Spinal cord (tissue), 10 donors: ENCODE measurements at places on chromosomes 12 and 14.

- DNase-seq = no peak
These were observed 22.4 kb upstream of the LTBP2 start for GRCh38 chr14:74634481-74634880.

DNA sequence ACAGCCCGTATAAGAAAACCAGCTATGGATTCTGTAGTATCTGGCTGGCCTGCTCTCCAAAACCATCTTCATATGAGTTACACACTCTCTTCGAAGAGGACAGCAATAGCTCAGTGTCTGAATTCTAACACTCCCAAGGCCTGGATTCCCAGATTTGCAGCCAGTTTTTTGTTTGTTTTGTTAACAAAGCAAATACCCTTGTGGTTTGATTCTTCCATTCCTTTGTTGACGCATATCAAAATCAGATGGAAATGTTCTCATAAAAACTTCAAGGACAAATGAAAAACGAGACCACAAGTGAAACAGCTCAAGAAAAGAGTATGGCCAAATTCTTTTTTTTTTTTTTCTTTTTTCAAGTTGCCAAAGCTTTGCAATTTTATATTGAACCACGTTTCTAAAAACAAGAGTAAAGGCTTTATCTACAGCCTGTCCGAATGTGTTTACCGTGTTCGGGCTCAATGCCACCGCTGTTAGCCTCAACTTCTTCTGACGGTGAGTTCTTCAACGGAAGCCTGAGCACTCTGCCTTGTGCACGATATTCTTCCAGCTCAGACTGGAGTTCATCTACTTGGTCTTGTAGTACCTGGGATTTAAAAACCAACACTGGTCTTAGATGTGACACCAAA, 67.5 kb downstream of the NIN start:
- DNase-seq = no peak

- DNase-seq = peak; percentile 54
These were observed 3.2 kb upstream of the TBX5 start for GRCh38 chr12:114408886-114409851.

DNA sequence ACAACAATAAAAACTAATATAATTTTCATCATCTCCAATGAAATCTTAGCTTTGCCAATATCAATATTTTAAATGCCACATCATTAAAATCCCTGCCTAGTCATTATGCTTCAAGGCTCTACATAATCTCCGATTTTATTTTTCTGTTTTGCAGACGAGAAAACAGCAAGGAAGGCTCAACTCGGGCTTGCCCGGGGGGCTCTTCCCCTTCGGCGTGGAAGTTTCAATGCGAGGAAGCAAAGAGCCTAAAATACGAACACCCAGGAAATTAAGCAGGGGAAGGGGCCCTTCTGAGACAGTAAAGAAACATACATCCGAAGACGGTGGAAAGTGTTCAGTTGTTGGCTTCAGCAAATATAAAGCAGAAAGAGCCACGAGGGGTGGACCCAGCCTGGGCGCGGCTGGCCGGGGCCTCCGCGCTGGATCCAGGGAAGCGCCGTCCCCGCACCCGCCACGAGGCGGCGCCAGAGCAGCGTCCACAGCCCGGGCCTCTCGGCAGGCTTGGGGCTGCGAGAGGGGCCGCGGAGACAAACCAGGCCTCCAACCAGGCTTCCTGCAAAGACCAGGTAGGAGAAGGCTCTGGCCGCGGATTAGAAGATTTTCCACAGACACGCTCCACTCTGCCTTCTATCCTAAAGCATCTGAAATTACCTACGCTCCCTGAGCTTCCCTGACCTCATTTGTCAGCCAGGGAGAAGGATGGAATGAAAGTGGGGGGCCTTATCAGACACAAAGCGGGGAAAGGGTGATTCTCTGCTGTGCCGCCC, 77.2 kb downstream of the SERPINA3 start:
- DNase-seq = peak; percentile 54

DNA sequence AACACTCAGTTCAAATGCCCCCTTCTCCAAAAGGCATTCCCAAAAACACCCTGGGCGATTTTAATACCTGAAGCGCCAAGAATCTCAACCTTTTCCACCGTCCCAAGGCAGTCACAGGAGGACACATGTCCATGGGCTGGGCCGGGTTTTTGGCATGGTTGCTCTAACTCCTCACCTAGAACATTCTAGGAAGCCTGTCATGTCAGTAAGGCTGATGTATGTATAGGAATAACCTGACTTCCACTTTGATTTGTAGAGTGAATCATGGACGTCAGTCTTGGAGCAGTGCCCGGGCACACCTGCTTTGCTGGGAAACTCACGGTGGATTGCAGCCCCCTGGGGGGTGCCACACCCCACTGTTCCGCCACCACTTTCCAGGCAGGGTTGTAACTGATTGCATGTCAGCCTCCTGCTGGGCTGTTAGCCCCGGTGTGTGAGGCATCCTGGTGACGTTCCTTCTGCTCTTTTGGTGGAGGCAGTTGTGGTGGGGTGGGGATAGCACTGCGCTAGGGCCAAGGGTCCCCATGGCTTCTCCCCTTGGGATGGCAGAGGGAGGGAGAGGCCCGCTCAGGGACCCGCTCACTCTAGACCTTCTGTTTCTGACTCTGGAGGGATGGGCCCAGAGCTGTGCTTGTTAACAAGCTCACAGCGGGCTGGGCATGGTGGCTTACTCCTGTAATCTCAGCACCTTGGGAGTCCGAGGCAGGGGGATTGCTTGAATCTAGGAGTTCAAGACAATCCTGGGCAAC, 35.2 kb upstream of the FAM181A start:
- no peak for DNase-seq

- DNase-seq = no peak
These were observed 987 bp downstream of the CCER1 start for GRCh38 chr12:90953956-90954421.

DNA sequence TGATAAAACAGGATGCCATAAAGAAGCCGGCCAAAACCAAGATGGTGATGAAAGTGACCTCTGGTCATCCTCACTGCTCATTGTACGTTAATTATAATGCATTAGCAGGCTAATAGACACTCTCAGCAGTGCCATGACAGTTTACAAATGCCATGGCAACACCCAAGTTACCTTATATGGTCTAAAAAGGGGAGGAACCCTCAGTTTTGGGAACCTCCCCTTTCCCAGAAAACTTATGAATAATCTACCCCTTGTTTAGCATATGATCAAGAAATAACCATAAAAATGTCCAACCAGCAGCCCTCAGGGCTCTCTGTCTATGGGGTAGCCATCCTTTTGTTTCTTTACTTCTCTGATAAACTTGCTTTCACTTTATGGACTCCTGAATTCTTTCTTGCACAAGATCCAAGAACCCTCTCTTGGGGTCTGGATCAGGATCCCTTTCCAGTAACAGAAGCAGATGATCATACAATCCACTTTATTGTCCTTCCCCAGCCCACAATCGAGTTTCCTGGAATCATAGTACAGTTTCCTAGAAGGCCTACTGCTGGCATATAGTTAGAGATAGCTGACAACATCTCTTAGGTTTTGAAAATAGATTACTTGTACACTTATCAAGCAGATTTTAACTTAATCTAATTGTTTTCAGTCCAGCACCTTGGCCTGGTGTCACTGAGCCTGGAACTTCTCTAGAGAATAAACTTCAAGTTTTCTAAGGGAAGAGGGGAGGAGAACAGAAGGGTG, 266.7 kb upstream of the HMGA2 start:
- DNase-seq = no peak

DNA sequence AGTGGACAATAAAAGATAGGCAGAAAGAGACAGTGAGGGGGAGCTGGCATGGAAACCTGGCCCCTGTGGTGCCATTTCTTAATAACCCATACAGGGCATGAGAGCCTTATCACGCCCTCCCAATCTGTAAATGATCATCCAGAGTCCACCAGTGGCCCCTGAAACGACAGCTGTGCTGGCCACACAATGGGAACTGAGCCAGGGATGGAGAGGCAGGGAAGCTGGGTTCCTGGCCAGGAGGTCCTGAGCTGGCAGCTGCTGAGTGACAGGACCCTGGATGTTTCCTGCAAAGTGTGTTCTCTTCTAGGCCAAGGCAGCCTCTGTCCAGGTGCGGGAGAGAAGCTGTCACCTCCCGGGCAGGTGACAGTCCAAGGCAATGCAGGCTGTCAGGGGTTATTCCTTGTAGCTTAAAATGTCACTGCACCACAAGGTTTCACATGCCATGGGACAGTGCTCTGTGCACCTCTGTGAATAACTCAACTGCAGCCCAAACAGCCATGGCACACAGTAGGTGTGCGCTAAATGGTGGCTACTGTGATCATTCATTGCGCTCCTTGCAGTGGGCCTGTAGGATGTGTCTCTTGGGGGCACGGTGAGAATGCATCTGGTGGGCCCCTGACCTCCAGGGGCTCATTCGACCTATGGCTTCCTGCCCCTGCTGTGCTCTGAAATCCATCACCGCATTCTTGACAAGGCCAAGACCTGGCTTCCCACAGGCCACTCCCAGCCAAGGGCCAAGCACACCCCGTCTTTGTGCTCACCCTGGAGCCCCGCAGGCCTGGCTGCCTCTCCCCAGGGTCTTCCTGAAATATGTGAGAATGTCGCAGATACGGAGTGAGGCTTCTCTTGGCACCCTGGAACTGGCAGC, 46.3 kb upstream of the BCL11B start:
- no peak for DNase-seq

- no peak for DNase-seq
These were observed 2.9 kb upstream of the PTHLH start for GRCh38 chr12:27975222-27976136.

DNA sequence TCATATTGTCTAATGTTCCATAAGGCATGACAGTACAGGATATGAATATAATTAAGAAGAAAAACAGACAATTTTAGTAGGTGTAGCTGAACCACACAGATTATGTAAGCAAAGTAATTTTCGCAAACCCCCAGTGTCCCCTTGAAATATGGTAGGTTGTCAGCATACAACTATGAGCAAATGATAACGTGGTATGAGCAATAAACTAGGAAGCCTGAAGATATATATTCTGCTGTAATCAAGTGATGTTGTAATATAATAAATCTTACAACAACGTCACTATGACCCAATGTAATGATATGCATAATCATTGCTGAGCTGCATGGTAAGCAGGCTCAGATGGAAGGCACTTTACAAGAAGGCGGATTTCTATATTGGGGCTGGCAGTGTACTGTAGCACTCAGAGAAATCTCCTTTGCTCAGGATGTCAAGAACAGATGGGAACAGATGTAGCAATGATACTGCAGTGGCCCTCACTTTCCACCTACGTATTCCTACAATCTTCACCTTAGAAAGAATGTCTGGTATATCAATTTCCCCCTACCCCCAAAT, 47.8 kb upstream of the MYF6 start:
- no peak for DNase-seq

DNA sequence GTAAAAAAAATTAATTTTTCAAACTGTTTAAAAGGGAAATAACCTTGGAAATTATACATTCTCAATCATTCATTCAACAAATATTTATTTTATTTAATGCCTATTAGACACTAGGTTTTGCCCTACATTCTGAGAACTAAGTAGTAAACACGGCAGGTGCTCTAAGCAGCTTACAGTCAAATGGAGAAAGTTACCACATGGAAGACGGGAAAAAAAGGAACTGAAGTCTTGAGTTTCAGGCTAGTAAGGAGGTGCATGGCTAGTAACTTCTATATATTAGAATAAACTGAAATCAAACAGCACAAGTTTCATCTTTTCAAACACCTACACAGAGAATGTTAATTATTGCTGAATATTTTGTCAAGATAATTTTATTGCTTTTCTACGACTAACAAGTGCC, 52.9 kb downstream of the C12orf42 start:
- DNase-seq = no peak

DNA sequence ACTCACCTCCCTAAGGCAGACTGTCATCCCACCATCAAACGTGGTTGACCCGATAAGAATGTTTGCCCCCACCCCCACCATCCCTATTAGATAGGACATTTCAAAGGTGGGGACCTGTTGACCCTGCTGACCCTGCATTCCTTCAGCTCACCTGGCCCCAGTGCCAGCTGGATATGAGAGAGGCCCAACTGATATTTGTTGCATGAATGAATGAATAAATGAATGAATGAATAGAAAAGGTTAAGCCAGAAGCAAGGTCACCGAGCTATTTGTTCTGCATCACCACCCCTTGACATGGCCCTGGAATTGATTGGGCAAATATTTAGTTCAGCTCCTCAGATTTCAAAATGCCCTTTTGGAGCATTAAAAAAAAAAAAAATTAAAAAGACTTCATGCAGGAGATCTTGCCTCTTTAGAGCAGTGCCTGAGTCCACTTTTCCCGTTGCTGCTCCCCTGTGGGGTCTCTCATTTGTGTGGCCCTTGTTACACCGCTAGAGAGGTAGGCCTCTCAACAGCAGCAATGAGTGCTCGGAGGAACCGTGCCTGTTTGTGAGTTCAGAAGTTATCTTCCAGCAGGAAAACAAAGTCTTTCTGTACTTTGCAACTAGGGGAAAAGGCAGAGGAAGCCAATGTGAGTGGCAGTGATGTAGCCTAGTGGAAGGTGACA, 8.5 kb upstream of the SERPINA5 start:
- no peak for DNase-seq

- DNase-seq = no peak
These were observed 254.0 kb downstream of the ANO6 start for GRCh38 chr12:45469902-45470301.

DNA sequence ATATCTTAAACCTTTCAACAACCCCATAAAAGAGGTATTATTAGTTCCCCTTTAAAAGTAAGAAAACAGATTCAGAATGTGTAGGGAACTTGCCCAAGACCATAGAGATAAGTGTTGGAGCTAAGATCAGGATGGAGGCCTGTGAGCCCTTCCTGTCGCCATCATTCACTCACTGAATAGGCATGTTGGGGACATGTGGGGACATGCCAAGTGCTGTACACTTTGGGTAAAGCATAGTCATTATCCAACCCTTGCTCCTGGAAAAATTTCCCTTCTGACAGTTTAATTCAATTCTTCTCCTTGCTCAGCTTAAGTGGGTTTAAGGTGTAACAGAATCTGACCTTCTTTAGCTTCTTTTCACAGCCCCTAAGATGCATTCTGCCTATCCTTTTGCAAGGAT, 28.0 kb upstream of the C12orf42 start:
- DNase-seq = no peak

DNA sequence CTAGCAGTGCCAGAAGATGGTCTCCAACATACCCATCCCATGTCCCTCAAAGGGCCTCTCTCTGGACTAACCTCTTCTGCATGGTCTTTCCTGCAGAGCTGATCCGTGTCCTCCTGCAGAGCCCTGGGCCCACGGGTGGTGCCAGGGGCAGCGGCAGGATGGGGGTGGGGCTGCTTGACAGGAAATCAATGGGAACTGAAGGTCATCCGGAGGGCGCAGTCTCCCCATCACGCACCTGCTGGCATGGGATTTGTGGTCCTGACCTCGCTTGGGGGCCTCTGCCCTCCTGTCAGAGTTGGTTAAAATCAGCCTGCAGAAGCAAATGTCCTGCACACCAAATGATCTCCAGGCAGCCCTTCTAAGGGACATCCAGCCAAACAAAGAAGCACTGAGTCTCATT, 110.2 kb downstream of the DPF3 start:
- DNase-seq = no peak

GRCh38 chr12:110310763-110311162, 29.7 kb downstream of the ATP2A2 start:
- no peak for DNase-seq

DNA sequence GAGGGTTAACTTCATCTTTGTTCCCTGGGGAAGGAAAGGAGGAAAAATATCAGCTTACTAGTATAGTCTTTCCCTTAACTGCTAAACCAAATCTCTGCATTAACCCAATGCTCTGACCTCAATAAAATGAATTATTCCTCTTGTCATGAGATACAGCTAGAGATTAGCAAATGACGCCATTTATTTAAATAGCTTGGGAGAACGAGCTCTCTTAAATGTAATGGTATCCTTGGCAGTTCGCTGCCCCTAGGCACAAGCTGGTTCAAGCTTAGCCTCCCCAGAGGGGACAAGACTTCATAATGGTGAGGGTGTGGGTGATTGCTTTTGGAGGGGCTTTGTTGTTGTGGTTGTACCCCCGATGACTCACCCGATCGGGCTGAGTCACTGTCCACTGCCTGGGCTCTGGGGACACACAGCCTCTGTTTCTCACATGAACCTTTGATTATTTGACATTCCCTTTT, 19.6 kb downstream of the FNTB start:
- no peak for DNase-seq
